Activated naive CD4-positive, alpha-beta T cell treated with anti-CD3 and anti-CD28 coated beads, Interleukin-2, amount 50 U/mL, for 16 hours (primary cell): ENCODE measurements at places on chromosomes 2 and 18.

DNA sequence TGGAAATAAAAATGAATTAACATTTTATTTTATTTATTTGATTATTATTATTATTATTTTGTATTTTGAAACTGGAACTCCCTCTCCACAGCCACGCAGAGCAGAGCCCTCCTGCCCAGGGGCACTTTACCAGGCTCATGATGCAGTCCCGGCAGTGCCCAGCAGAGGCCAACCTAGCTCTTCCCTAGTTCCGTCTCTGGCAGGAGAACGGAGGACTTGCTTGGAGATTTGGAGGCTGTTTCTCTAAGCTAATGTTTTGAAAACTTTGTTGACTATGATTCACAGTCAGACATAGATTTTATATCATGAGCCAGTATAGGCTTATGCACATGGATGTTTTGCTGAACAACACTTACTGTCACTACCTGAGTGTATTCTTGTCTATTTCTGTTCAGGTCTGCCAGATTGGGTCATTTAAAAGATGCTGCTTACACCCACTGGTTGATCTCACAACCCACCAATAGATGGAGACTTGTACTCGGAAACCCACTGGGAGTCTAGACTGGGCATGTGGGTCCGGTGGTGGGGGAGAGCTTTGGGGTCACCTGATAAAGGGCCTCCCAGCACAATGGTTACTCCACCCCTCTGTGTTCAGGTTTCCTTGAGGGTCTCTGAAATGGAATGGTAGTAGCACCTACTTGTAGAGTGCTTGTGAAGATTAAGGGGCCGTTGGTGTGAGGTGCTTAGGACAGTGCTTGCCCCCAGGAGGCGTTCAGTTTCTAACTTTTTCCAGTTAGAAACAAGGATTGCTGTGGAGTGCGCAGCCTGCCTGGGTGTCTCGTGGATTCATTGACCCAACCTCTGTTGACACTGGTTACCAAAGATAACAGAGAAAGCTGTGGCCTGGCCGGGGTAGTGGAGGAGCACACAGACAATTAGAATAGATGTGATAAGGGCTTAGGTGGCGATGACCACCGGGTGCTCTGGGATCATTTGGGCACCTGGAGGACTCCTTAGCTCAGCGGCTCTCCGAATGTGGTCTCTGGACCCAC, 177.3 kb downstream of the HAUS1 start:
- peak; percentile 57 for DNase-seq

DNA sequence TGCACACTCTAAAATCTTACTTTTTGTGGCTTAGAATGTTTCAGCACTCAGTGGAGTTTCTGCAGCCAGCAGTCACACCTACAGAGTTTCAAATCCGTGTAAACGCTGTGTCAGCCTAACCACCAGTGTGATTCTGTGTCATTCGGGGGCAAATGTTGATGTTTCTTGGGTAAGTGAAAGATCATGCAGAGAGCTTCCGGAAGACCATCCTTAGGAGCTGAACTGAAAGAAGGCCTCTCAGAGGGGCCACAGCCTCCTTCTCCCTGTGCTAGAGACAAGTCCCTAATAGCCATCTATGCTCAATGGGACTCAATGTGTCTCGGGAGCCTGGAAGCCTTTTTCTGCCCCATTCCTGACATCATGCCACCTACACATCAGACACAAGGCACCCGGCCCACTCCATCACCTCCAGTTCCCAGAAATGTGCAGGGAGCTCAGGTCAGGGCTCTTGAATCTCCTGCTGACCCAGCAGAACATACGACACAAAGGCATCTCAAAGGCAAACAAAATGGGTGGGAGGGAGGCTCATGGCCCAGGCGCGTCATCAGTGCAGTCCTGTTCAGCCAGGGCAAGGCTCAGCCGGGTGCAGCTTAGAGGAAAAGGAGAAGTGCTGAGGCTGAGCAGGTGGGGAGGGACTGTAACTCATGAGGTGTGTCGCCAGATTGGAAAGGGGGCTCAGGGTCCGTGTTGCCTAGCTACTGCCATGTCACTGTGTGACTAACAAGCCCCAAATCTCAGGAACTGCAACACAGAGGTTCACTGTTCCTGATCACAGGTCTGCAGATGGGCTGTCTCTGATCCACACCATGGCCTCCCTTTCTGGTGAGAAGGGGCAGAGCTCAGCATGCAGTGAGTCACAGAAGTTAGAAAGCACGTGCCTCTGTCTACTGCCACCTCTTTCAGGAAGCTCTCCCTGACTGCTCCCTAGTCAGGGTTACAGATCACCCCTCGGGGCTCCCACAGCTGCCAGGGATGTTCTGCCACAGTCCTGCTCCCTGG, 82.0 kb downstream of the SMAD7 start:
- peak; percentile 25 for DNase-seq

- DNase-seq: no peak
Measured at GRCh38 chr2:58195662-58196061, 45.5 kb downstream of the FANCL start.

- DNase-seq: no peak
Measured at GRCh38 chr2:60659026-60659425, 97.0 kb upstream of the PAPOLG start.

GRCh38 chr2:117587310-117587709, 227.2 kb upstream of the DDX18 start:
- no peak for DNase-seq

DNA sequence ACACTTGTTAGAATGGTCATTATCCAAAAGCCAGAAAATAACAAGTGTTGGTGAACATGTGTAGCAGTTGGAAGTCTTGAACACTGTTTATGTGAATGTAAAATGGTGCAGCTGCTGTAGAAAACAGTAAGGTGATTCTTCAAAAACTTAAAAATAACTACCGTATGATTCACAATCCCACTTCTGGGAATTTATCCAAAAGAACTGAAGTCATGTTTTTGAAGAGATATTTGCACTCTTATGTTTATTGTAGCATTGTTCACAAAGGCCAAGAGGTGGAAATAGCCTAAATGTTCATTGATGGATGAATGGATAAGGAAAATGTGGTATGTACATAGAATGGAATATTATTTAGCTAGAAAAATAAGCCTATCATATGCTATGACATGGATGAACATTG, 6.3 kb upstream of the SPP2 start:
- DNase-seq: no peak
